ENCODE measurements at places on chromosomes 1 and 21.

GRCh38 chr1:30588311-30589073, 134.9 kb downstream of the MATN1 start:
- no peak for DNase-seq

- DNase-seq: peak; percentile 50
Observed at GRCh38 chr21:26834181-26834905, 10.9 kb downstream of the ADAMTS1 start.

GRCh38 chr1:228043281-228043848, 36.6 kb downstream of the WNT3A start:
- DNase-seq: no peak

DNA sequence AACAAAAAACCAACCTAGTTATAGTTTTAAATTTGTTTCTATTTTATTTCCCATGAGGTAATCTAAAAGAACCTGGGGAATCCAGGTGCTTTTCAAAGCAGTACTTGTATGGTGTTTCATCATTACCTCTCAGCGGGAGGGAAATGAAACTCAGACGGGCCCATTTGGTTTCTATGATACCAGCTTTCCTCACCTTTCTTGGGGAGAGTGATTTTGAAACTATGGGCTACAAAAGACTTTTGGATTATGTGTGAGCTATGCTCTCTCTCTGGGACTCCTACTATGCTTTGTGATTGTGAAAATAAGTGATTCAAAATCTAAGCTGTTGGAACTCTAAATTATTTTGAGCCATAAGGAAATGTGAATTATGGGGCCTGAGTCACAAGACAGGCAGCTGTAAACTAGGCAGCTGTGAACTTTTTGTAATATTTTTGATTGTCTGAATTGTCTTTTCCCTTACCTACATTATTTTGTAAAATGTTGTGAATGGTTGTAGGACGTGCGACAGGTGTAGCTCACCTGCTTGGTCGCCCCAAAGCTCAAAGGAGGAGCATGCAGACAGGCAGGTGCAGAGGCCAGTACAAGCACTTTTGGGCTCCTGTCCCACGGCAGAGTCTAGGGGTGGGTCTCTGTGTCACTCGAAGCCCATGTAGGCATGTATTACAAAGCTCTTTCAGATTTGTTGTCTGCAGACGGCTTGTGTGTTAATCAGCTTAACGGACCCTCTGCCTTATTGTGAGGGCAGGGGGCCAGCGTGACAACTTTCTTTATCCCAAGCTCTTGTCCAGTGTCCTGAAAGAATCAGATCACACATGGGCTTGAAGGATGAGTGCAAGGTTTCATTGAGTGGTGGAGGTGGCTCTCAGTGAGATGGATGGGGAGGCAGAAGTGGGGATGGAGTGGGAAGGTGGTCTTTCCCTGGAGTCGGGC, 64.8 kb upstream of the BACH1 start:
- DNase-seq: no peak

DNA sequence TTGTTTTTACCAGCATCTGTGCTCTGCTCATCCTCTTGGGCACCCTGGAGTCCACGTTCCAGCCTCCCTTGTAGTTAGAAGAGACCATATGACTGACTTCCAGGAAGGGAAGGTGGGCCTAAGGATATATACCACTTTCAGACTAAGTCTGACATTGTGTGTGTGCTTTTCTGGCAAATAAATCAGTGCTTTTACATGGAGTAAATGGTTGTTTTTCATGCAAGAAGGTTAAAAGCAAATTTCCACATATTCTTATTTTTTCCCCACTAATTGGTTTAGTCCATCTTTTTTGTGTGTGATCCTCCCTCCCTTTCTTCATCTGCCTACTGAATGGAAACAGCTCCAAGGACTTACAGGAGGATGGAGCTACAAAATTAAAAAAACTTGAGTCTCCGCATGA, 119.8 kb downstream of the TBX15 start:
- no peak for DNase-seq

DNA sequence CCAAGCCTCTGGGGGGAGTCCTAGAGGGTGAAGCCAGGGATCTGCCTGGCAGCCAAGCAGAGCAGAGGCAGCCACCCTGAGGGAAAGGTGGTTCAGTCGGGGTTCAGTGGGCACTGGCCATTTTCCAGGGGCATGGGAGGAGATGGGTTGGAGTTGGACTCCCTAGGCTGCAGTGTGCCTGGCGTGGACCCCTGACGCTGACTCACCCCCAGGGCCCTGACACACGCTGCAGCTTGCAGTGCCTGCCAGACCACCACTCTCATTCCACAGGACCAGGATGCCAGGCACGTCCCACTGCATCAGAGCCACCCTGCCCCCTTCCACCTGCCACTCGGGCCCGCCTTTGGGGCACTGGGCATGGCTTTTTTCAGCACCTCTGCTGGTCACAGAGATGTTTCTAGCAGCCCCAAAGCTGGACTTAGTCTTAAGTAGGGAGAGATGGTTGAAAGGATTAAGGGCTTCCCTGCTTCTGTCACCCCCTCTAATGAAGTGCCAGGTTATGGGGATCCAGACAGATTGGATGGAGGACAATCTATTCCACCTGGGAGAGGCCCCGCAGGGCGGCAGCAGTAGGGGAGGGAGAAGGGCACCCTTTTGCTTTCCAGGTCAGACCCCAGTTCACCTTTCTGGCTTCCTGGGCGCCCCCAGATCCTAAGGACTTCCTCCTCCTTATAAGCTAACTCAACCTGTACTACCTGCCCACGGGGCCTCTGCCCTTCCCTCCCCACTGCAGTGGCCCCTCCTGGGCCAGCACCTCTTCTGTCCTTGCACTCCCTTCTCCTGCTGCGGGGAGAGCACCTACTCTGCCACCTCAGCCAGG, 1.6 kb downstream of the SYT2 start:
- DNase-seq: no peak

- no peak for DNase-seq
Observed at GRCh38 chr1:9910076-9910422, at the start of gene CTNNBIP1. Gene CTNNBIP1, minus strand, starts transcription at chr1:9910269. Its CDS starts 38,205 bp downstream, at chr1:9872064.

- peak; percentile 2 for DNase-seq
Observed at GRCh38 chr1:234398849-234399381, 25.7 kb downstream of the COA6 start.

DNA sequence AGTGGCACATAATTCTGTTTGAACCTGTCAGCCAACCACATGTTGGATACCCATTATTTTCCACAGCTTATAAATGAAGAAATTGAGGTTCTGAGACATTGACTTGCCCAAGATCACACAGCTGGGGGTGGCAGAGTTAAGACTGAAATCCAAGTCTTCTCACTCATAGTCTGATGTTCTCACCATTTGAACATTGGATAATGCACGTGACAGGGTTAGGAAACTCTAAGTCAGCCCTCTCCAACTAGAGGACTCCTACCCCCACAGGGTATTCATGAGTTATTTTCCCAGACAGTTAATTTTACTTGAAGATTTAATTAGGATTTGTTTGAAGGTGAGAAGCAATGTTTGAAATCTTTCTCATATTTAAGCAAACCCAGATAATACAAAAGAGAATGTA, 38.1 kb upstream of the C1orf105 start:
- peak; percentile 21 for DNase-seq

DNA sequence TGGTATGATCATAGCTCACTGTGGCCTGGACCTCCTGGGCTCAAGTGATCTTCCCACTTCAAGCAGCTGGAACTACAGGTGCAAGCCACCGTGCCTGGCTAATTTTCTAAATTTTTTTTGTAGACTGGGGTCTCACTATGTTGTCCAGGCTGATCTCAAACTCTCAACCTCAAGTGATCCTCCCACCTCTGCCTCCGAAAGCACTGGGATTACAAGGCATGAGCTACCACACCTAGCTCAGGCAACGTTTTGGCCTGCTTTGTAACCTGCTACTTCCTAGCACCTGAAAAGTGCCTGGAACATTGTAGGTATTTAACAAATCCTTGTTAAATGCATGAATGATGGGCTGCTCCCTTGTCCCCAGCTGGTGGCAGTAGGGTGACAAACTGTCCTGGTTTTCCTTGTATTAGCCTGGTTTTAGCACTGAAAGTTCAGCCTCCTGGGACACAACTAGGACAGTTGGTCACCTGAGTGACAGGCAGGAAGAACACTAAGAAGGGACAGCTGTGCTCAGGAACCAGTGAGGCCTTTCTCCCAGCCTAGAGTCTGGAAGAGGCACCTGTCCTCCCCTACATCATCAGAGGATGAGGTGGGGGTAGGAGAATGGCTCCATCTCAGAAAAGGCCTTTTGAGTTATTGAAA, 88.5 kb upstream of the CD34 start:
- no peak for DNase-seq

GRCh38 chr1:37858931-37859506, 373 bp downstream of the MTF1 start:
- DNase-seq: peak; percentile 66

DNA sequence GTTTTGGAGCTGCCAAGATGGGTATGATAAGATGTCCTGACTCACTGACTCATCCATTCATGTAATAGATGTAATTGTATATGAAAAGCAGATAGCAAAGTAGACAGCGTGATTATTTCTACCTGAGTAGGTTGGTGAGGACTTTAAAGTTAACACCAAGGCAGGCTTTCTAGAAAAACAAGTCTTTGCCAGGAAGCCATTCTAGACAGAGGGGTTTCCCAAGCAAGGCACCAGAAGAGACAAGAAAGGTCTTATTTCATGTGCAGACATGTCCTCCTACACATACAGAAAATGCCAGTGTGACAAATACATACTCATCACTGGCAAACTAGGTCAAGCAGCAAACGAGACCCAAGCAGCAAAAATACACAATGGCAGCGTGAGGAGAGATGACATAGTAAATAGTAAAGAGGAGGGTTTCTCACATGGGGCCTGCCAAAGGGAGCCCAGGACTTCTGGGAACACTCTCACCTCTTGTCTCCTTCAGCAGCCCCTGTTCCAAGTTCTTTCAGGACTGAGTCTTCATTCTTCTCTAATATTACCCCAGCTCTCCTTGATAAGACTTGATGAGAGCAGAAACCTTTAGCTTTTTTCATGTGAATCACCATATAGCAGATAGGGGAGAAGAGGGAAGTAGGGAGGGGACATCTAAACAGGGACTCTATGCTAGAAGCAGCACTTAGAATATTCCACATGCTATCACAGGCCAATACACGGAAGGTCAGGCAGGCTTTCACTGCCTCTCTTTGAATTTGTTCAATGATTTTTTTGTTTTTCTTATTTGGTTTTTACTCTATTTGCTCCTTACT, 114.6 kb upstream of the ATP1B1 start:
- DNase-seq: no peak

GRCh38 chr1:31923901-31924535, 14.2 kb downstream of the PTP4A2 start:
- peak; percentile 38 for DNase-seq

GRCh38 chr1:114282751-114283403, 129.2 kb upstream of the SYT6 start:
- DNase-seq: peak; percentile 95

DNA sequence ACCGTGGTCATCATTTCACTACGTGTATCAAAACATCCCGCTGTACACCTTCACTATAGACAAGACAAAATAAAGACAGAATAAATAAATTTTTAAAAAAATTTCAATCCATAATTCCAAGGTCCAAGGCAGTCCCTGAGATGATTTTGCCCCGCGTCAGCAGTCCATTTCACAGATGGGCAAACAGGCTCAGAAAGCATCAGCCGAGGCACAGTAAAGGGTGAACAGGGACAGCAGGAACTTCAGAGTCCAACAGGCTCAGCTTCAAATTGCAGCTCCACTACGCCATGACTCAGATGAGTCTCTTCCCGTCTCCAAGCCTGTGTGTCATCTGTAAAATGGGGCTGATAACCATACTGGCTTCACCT, 15.0 kb downstream of the MATN1 start:
- DNase-seq: no peak

DNA sequence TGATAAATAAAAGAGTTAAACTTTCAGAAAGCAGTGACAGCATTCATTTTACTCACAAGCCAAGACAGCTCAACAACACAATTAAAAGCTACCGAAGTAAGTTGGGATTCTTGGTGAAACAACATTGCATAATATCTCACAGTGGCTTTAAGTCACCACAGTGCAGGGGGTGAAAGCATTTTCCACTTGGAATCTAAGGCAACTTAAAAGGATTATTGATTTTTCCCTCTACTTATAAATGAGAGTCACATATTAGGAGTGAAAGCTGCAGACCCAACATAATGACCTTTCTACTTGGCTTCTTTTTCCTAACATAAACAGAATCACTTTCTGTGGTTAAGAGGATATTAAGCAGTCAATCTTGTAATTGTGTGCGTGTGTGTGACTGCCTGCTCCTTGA, 536.6 kb upstream of the CXADR start:
- peak; percentile 28 for DNase-seq

- DNase-seq: peak; percentile 100
Observed at GRCh38 chr1:25695090-25695770, 78.6 kb downstream of the MAN1C1 start.

DNA sequence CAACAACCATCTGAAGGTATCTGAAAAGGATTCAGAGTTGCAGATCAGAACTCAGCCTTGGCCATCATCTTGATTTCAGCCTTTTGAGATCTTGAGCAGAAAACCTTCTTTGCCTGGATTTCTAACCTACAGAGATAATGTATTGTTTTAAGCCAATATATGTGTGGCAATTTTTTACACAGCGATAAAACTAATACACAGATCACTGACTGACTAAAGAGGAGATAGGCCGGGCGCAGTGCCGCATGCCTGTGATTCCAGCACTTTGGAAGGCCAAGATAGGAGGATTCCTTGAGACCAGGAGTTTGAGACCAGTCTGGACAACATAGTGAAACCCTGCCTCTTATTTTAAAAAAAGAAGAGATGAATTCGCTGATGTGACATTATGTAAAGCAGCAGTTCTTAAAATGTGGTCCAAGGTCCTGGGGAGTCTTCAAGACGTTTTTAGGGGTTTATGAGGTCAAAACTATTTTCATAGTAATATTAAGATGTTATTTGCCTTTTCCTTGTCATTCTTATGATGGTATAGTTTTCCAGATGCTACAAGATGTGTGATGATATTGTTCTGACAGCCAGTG, 50.1 kb upstream of the CNN3 start:
- no peak for DNase-seq

- peak; percentile 7 for DNase-seq
Observed at GRCh38 chr1:191707288-191707687, 451.0 kb upstream of the RGS18 start.

DNA sequence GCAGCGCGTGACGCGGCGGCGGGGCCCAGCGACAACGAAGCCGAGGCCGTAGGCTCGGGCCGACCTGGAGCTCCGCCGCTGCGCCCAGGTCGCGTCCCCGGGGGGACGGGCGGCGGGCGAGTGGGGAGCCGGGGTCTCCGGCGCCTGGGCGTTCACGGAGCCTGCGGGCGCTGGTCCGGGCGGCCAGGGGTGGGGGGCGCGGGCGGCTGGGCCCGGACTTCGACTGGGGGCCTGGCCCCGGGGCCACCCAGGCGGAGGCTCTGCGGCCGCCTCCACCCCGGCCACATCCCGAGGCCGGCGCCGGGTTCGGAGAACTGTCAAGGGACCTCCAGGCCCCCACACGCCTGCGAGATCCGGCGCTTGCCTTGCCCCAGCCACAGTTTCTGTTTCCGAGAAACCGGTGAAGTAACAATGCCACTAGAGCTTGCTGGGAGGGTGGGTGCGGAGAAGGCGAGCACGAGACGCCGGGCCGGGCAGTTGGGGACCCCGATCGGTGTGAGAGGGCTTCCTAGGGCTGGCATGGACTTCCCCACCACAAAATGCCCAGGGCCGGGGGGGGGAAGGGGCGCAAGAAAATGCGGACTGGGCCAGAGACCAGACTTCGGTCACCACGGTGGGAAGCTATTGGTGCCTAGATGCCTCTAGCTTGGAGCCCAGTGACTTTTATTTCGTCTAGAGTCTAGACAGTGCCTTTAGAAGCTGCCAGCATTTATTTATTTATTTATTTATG, 501 bp downstream of the FBXO6 start:
- DNase-seq: peak; percentile 33

- DNase-seq: no peak
Observed at GRCh38 chr1:6447818-6448748, 17.9 kb downstream of the TNFRSF25 start.

- DNase-seq: peak; percentile 75
Observed at GRCh38 chr1:28104866-28105467, 16.6 kb upstream of the EYA3 start.

- DNase-seq: no peak
Observed at GRCh38 chr1:207763091-207763490, 11.2 kb downstream of the CD46 start.
